Right lung (tissue), 10 donors: ENCODE measurements at places on chromosomes 3 and 15. TPM values are rescaled to one million over a fixed set of nuclear protein-coding genes. Genes with fewer than 3 reads are reported as not detected.

Gene EFCC1
- polyA plus RNA-seq, result 12.0 TPM

Gene ABHD17C
- 21.4 TPM for polyA plus RNA-seq

Gene ECE2
- polyA plus RNA-seq, result not detected

Gene TGM4
- 0.09 TPM for polyA plus RNA-seq

Gene FGD5
- 30.3 TPM for polyA plus RNA-seq

Gene NDN
- 83.9 TPM for polyA plus RNA-seq

Gene CILP
- 1.7 TPM for polyA plus RNA-seq

Gene AP3B2
- 2.5 TPM for polyA plus RNA-seq

Gene WHAMM
- 12.5 TPM for polyA plus RNA-seq

Gene PPIB
- 712 TPM for polyA plus RNA-seq

Gene SLC9A9
- polyA plus RNA-seq, result 11.7 TPM

Gene PLD1
- 2.8 TPM for polyA plus RNA-seq

Gene C3orf49
- 1.2 TPM for polyA plus RNA-seq

Gene SIDT1
- 2.1 TPM for polyA plus RNA-seq

Gene DCLK3
- polyA plus RNA-seq, result 1.7 TPM

Gene NR2E3
- 0.59 TPM for polyA plus RNA-seq

Gene CORO2B
- 19.8 TPM for polyA plus RNA-seq

Gene GOLGA8K
- 3.5 TPM for polyA plus RNA-seq

Gene WDR93
- polyA plus RNA-seq, result 2.1 TPM

Gene TRPM1
- polyA plus RNA-seq, result not detected

Gene DGKG
- 3.5 TPM for polyA plus RNA-seq

Gene LRTM1
- polyA plus RNA-seq, result not detected
